Urothelium cell line (cell line): ENCODE measurements at places on chromosomes 6 and 20.

DNA sequence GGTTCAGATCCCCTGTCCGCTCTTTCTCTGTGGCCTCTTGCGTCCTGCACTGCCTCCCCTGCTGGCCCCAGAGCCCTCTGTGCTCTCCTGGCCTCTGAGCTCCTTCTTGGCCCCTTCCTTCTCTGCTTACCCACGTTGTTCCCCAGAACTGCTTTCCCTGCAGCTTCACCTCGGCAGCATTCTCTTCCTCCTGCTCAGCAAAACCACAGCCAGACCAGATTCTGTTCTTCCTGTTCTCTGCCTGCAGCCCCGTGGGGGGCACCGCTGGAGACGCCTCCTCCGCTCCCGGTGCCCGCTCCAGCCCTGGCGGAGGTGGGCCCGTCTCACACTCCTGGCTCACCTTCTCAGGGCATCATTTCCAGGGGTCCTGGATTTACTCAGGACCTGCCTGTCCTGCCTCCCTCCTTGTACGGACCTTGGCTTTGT is 59.7 kb downstream of the TCP11 start:
- no peak for DNase-seq

- DNase-seq, result no peak
These were observed 9.4 kb upstream of the RIN2 start for GRCh38 chr20:19748681-19749080.

- no peak for DNase-seq
These were observed 9.4 kb upstream of the STX11 start for GRCh38 chr6:144140867-144141266.

GRCh38 chr6:37705239-37706051 is 7.8 kb upstream of the MDGA1 start:
- DNase-seq, result peak; percentile 62

DNA sequence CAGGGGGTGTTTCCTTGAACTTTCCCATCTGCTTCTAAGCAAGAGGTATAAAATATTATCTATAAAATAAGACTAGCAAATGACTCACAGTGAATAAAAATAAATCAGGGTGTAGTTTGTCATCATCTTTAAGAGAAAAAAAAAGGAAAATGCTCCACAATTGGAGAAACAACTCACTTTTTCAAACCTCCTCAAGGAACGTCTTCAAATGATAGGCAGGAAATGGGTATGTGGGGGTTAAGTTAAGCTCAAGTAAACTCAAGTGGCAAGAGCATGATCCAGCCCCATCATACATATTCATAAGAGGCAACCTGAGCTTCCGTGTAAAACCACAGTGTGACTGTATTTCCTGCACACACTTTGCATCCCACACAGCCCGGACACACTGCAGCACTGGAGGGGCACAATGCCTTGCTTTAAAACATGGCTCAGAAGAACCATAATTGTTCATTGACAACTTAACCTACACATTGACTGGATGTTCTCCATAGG is 58.5 kb upstream of the CEP85L start:
- DNase-seq, result peak; percentile 62

DNA sequence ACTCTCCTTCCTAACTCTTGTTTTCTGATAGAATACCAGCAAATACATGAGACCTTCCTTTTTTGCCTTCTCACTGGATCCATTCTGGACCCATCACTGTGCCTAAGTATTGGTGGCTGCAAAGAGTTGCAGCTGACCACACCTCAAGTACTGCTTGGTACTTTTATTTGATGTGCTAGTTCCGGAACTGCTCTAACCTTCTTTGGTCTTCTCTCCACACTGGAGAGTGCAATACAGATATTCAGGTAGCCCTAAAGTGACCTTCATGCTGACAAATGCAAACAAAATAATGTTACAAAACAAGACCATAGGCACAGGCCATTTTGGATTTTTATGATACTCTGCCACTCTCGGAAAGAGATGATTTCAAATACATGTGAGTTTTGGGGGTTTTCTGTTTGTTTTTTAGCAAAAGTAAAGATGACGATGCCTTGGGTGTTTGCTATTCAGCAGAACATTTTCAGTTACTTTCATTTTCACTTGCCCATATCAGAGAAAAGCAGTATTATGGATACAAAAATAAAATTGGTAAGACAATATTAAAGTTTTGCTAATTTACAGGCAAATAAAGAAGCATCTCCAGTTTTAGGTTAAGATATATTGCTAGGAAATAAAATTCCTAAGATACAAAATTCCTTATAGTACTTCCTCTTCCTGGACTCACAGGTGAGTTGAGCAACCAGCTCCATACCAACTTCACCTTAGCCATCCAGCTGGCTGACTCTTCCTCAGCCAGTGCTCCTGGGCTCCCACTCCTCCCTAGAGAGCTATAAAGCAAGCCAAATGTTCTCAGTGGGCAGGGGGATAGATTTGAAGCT is 42.0 kb downstream of the PTPRK start:
- no peak for DNase-seq

- no peak for DNase-seq
These were observed 1.3 kb downstream of the CEP85L start for GRCh38 chr6:118649918-118650581.

DNA sequence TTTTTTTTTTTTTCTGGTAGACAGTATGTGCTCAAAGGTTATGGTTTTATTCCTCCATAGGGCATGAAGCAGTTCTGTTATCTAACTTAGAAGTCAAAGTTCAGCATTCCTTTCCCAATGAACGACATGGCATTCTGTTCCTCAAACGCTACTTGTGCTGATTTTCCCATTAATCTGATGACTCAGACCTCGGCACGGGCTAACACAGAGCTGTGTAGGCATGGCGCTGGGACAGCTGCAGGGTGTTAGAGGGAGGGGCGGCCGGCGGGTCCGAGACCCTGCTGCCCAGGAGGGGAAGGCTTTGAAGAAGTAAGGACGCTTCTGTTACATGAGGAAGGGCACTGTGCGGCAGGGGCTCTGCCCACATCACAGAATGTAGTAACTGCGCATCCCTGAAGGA is 93.6 kb upstream of the AGPAT4 start:
- no peak for DNase-seq

DNA sequence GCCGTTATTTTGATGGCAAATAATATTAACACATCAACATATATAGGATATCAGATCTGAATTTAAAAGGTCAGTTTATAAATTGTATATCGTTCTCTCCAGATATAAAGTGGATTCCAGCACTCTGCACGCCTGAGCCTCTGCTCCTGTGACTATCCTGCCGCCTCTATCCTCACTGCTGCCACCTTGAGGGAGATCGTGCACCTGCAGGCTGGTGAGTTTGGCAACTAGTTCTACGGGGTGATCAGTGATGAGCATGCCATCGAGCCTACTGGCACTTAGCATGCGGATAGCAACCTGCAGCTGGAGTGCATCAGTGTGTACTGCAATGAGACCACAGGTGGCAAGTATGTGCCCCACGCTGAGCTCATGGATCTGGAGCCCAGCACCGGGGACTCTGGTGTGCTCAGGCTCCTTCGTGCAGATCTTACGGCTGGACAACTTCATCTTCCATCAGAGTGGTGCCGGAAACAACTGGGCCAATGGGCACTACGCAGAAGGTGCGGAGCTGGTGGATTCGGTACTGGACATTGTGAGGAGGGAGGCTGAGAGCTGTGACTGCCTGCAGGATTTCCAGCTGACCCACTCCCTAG is 84.9 kb downstream of the FBXO5 start:
- peak; percentile 77 for DNase-seq

GRCh38 chr6:71349395-71349794 is 60.8 kb downstream of the OGFRL1 start:
- peak; percentile 14 for DNase-seq

DNA sequence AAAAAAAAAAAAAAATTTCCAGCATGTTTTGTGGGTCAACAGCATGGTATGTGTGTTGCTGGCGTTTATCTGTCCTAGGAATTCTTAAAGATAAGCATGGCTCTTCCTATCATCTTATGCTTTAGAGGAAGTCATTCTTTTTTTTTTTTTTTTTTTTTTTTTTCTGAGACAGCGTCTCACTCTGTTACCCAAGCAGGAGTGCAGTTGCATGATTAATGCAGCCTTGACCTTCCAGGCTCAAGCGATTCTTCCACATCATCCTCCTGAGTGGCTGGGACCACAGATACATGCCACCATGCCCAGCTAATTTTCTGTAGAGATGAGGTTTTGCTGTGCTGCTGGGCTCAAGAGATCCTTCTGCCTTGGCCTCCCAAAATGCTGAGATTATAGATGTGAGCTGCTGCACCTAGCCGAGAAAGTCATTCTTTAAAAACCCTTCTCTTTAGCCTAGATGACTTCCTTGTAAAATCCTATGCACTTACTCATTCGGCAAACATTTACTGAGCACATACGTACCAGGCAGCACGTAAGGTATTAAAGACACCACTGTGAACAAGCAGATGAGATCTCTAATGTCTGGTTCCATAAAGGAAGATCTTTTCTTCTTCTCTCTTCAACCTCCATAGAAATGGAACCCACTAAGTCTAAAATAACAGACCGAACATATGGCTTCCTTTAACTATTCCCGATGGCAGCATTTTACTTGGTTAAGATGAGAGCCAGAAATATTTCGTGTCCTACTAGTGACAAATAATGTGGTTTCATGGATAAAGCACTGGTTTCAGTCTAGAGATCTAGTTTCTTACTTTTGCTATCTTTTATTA is 122.4 kb downstream of the RIN2 start:
- peak; percentile 26 for DNase-seq

- DNase-seq, result no peak
These were observed 51.0 kb upstream of the ECI2 start for GRCh38 chr6:4186385-4186784.

DNA sequence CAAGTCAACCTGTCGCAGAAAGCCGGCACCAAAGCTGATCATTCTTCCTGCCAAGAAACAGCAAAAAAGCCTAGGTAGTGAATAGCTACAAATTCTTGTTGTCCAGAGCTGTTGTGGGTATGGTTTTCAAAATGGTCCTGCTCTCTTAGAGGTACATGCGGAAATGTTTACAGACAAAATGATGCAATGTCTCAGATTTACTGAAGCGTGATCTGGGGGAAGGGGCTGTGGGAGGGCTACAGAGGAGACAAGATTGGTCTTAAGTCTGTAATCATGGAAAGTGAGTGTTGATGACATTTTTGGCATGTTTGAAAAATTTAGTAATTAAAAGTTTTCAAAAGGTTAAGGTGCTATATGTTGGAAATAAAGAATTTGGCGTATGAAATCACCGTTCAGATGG is 6.2 kb downstream of the NTSR1 start:
- no peak for DNase-seq

- no peak for DNase-seq
These were observed 23.0 kb downstream of the CEBPB start for GRCh38 chr20:50213531-50214106.
